ENCODE measurements at places on chromosomes 11 and 22.

GRCh38 chr11:132865623-132866022 is 666.7 kb downstream of the OPCML start:
- no peak for DNase-seq

DNA sequence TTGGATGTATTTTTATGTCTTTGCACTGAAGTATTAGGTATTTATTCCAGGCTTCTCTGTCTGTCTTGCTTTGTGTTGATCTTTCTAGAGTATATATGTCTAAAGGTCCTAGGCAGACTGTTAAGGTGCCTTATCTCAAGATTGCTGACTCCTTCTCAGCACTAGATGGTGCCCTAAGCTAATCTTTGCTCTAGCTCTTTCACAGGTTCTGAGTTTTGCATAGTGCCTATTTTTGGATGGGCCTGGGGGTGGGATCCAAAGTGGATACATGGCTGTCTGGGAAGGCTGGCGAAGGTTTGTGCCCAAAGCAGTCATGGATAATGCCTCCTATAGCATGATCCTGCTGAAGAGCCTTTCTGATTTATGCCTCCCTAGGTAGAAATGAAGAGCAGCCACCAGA is 154.9 kb downstream of the TRPC6 start:
- DNase-seq, result no peak

- no peak for DNase-seq
These were observed 11.3 kb upstream of the EFCAB6 start for GRCh38 chr22:43823353-43823908.

DNA sequence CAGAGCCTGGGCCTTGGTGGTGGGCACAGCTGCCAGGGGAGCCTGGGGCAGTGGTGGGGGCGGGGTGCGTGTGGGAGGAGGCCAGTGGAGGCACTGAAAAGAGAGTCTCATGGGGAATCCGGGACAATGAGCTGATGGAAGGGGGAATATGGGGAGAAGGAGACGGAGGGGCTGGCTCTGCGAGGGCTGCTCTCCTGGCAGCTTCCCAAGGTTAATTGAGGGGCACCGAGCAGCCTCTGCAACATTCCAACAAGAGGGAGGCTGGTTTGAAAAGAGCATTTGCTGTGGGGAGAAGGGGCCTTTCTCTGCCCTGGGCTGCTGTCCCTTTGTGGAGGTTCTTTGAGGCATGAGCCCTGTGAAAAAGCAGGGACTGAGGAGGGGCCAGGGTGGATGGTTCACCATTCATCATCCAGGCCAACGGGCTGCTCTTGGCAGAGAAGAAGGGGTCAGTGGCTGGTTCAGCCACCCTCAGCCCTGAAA is 9.4 kb upstream of the IGSF9B start:
- no peak for DNase-seq

- DNase-seq, result no peak
These were observed 32.2 kb downstream of the ARRB1 start for GRCh38 chr11:75319035-75319877.

- DNase-seq, result no peak
These were observed 46.7 kb downstream of the PACS1 start for GRCh38 chr11:66116576-66117361.

GRCh38 chr11:73215191-73216134 is 2.6 kb upstream of the P2RY2 start:
- DNase-seq, result no peak

DNA sequence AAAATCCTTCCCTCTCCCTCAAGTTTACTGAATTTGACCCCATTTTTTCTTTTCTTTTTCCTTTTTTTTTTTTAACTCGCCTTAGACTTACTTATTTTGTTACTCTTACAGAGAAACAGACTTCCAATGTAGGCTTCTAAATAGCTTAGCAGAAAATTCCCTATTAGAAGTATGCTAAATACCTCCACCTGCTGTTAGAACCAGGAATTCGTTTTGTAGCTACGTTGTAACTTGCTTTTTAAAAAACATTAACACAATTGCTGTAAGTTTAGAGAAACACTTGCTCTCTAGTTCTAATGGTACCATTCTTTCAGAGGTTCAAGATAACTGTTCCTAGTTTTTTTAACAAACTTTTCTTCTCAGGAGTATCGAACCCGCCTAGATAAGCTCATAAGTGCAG is 324.2 kb downstream of the DCDC1 start:
- no peak for DNase-seq

GRCh38 chr11:70842256-70842655 is 410.1 kb downstream of the SHANK2 start:
- no peak for DNase-seq

DNA sequence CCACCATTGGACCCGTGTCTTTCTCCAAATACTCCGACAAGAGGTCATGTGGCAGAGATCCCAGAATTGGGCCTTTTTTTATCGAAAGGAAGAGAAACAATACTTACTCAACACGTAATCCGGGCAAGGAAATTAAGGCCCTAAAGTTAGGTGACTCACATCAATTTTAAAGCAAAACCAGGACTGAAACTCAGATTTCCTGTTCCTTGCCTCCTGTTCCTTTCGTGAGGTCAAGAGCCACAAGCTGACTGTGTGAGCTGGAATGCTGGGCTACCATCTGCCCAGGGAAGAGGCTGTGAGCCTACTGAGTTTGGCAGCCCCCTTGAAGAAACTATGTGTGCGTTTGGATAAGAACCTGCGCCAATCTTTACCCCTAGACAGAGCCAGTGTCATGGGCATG is 27.1 kb upstream of the MRGPRX2 start:
- DNase-seq, result no peak

- no peak for DNase-seq
These were observed 2.4 kb downstream of the MUC2 start for GRCh38 chr11:1077033-1077416.

DNA sequence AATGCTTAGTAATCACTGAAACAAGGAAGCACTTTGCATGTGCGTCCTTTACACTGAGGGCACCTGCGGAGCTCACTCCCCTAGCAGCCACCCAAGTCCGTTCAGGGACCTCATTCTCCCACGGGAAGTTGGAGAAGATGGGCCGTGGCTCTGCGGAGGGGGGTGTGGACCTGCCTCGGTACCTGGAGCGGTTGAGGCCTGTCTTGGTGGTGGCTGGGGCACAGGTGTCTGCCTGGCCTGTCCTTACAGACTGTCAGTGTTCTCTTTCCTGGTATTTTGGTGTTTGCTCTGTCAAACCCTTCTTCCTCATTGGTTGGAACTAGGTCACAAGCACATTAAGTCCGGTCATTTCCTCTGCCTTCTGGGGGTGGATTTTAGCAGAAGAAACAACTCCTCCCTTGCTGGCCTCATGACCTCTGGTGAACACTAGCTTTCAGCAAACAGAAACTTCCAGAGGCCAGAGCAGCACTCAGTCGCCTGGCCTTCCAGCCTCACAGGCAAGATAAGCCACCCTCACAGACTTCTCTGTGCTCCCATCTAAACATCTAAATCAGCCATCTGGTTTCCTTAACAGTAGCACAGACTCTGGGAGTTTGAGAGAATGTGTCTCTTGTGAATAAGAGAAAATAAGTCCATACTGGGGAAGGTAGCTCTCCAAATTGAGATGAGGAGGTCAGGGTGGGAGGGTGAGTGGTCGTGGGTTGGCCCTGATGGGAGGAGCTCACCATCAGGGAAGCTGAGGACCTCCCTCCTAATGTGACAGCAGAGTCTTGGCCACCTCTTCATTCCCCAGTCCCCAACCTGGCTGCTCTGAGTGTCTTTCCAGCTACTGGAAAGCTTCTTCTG is 8.6 kb downstream of the SNAP29 start:
- no peak for DNase-seq

DNA sequence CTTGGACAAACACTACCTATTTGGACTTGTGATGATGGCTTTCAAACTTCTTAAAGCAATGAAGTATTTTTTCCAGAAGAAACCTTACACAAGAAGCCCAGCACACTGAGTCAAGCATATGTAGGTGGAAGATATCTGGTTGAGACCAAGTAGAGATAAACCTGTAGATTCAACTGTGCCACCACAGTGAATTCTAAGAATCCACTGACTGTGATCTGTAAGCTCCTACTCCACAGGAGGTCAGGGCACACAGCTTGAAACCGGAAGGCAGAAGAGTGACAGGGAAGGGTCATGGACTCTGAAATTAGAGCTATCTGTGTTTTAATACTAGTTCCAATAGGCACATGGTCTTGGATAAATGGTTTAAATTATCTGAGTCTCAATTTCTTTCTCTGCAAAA is 404.5 kb downstream of the ETS1 start:
- no peak for DNase-seq

DNA sequence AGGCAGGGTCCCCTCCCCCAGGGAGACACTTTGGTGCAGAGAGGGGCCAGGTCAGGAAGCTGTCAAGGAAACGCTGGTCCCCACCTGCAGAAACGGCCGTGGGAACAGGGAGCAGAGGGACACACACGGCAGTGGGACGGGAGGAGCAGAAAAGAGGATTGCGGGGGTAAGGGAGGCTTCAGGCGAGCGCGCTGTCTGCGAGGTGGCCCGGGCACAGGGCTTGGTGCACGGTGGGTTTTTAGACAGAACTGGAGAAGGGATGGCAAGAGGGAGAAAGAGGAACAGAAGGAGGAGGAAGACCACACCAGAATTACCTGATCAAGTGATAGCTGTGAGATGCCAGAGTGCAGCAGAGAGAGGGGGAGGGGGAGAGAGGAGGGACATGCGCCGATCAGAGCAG is 6.0 kb upstream of the KLHL35 start:
- DNase-seq, result no peak

- no peak for DNase-seq
These were observed 29.3 kb downstream of the OSBPL5 start for GRCh38 chr11:3135481-3136440.

- no peak for DNase-seq
These were observed 66.9 kb downstream of the RBFOX2 start for GRCh38 chr22:35961480-35962295.

- no peak for DNase-seq
These were observed 9.2 kb upstream of the CD5 start for GRCh38 chr11:61092908-61093763.

DNA sequence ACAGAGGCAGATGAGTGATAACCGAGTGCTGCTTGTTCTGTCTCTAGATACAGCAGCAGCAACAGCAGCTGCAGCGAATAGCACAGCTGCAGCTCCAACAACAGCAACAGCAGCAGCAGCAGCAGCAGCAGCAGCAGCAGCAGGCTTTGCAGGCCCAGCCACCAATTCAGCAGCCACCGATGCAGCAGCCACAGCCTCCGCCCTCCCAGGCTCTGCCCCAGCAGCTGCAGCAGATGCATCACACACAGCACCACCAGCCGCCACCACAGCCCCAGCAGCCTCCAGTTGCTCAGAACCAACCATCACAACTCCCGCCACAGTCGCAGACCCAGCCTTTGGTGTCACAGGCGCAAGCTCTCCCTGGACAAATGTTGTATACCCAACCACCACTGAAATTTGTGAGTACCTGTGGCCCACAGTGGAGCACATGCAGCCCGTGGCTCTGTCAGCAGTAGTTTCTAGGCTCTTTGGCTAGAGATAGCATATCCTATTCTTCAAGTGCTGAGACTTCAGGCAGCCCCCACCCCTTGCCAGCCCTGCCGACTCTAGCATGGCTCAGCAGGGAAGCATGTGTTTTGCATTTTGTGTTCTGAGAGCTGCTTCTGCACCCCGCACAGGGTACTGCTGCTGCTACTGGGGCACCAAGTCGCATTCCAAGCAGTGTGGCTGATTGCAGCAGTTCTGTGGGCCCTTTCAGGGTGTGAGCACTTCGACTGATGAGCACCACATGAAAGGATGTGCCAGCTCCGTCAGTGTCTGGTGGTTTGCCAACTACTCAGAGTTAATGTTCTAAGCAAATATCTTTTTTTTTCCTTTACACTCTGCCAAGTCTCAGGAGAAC is 59.2 kb downstream of the MED15 start:
- DNase-seq, result no peak

DNA sequence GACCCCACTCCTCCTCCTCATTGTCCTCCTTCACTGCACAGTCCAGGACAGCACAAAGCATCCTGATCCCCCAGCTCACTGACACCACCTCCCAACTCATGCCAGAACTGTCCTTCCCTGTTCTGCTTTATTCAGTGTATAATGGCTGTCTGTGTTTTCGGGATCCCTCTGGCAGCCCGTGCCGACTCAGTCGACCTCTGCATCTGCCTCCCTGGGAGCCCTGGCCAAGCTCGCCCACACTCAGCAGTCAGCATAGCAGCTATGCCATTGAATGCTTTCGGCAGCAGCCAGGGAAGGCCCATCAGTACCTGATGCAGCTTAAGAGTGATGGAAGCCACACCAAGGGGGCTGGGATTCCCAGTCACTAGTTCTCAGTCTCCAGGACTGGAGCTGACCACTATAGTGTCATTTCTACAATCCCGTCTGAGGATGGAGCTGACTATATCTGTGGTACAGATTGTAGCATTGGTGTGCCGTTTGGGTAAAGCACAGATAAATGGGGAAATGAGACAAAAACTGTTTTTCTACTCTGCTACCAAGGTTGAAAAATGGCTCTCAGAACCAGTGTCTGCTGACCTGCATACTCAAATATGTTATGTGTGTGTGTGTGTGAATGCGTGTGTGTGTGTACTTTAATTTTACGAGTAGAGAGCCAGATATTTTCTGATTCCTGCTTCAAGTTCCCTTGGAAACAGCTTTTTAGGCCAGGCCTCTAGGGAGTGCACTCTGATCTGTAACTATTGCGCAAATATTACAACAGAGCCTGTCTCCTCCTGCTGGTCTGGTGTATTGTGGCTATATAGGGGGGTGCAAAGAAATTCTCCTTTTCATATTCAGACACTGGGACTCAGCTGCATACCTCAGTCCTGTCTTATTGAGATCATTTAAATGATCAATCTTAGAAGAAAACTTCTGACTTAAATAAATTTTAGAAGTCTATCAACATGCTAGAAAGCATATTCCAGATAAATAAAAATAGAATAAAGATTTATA is 78.8 kb upstream of the TOP3B start:
- no peak for DNase-seq

DNA sequence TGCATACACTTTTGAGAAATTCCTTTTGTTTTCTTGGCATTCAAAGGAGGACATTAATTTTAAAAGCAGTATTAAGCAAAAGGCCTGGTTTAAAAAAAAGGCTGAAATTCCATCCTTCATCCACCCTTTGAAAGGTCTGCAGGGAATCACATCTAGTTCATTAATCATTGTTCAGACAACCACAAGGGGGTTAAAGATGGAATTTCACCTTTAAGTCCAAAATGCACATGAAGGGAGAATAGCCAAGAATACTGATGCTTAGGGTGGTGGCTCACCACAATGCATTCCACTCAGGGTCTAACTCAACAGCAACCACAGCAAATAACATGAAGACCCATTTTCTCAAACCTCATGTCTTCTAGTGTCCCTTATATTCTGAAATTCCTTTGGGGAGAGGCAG is 256.9 kb downstream of the CADM1 start:
- no peak for DNase-seq

- DNase-seq, result no peak
These were observed 21.1 kb downstream of the RPS6KA4 start for GRCh38 chr11:64379817-64380709.

- DNase-seq, result no peak
These were observed 207.0 kb downstream of the MN1 start for GRCh38 chr22:27594474-27595134.

DNA sequence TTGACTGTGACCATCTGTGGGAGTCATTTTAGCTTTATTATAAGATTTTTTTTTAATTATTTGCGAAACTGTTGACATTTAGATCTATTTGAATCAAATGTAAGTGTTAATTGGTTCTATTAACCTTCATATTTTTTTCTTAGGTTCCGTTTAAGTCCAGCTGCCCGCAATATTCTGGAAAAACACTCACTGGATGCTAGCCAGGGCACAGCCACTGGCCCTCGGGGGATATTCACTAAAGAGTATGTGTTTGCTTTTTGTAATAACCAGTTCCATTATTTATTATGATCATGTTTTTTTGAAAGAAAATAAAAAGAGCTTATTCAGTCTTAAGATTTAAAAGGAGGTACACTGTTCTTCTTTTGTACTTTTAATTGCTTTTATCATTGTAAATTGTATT is 43.9 kb downstream of the PDHX start:
- DNase-seq, result no peak

Measured in NCI-H187 treated with DMSO at 0.1 percent for 48 hours (cell line).